NCI-H510A treated with DMSO at 0.1 percent for 48 hours (cell line): ENCODE measurements at places on chromosomes 1 and 21.

DNA sequence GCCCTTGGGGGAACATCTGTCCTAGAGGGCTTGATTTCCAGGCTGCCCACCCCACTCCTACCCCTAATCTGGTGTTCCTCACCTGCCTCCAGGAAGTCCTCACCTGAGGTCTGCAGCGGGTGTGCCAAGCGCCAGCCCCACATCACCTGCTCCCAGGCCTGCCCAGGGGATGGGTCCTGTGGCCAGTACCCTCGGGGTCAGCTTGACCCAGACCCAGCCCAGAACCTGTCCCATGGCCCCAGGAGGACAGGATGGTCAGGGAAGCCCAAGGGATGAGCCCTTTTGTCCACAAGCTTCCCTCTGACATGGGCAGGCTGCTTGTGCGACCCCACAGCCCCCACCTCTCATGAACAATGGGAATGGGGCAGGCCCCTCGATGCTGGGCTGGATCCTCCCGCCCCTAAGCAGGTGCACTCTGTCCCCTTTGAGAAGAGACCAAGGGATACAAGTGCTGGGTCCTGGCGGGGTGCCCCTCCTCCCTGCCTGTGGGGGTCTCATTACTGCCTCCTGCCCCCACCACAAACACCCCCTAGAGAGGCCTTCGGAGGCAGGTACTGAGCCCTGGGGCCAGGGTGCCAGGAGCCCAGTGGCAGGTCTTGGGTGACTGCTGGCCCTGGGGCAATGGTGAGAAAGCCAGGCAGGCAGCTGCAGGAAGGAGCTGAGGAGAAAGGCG lies 3.2 kb downstream of the MIB2 start:
- no peak for DNase-seq

GRCh38 chr1:223413216-223413615 lies 20.0 kb downstream of the CCDC185 start:
- no peak for DNase-seq

- no peak for DNase-seq
Observed at GRCh38 chr1:28416509-28417194, 47.1 kb downstream of the PHACTR4 start.

DNA sequence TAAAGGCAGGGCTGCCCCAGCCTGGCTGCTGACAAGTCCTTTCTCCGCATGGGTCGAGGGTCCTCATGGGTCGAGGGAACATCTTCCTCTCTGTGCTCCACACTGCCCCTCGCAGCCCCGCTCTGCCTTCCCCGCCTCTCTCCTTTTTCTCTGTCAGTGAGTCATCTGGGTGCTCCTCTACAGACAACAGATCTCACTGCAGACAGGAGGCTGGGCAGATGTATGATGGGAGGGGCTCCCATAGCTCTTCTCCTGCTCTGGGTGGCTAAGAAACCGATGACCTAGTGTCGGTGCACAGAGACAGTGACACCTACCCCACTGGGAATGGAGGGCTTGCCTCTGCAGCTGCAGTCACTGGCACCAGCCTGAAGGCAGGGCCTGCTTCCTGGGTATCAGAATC lies 5.5 kb downstream of the KCNA10 start:
- no peak for DNase-seq

DNA sequence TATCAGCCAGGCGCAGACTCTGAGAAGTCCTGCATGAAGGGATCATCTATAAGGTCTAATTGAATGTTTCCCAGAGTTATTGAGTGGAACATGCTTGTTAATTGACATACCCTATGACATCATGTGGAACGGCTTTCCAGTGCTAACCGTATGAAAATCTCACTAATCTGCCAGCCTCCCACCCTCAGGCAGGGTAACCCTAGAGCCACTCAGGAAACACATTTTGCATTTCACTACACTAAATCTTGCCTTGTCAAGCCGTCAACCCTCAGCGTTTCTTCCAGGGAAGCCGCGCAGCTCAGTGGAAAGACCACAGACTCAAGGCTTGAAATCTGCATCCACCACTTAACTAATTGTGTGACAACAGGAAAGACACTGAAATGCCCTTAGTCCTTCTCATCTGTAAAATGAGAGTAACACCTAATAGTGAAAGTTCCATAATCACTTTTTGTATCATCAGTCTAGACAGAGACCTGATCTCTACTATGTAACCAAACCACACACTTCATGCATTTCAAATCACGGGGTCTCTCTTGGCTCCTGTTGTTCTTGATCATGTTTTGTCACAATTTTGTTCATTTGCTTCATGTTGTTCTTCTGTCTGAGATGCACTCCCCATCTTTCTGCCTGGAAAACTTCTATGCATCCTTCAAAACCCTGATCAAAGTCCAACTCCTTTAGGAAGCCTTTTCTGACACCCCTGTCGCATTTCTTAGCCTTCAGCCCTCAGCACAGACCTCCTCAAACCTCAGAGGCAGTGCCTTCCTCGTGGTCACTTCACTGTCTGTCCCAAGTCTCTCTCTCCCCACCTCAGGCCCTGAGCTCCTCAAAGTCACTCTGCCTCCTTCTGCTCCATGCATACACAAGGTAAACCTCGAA lies 246.5 kb downstream of the TOMM20 start:
- no peak for DNase-seq
